Activated T-helper 1 cell treated with anti-CD3 and anti-CD28 coated beads, Interleukin-2, amount 50 U/mL, for 16 hours (primary cell): ENCODE measurements at places on chromosomes 5 and 9.

DNA sequence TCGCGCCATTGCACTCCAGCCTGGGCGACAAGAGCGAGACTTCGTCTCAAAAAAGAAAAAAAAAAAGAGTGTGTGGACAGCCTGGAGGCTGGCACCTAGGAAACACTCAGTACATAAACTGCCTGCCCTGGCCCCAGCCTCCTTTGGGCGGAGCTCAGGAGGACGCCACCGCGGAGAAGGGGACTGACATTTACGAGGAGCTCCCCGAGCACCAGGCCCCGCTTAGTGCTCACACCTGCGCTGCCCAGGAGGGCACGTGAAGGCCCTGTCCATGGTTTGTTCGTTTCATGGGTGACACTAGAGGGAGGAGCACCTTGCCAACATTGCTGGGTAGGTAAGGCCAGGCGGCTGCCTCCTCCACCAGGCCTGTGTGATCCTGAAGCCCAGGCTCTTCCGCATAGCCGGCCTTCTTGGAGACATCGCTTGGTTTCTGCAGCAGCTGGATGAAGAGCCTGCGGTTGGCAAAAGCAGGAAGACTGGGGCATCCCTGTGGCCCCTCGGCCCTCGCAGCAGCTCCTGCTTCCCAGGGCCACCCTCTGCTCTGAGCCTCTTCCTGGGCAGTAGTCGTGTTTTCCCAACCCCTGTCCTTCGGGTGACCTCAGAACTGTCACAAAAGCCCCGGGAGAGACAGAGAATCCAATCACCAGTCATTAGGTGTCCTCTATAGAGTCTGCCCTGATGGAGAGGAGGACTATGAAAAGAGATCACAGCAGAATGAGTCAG lies 26.2 kb upstream of the LAMC3 start:
- DNase-seq, result no peak

DNA sequence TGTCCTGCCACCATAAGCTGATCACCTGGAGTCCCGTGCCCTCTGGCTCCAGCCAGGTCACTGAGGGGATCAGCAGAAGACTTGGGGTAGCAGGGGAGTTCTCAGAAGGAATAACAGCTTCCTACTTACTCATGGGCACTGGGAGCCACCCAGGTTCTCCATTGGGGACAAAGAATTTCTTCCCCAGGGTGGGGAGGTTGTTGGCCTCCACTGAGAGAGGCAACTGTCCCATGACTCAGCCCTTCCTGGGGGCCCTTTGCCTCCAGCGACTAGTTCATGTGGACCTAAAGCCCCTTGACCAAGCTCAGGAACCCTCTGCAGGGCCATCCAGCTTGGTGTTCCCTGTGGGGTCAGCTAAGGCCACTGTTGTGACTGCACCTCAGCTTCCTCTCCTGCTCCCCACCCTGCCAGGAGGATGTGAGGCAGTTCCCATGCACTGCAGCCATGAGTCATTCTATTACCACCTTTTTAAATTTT lies 175.0 kb downstream of the AUH start:
- DNase-seq, result no peak

DNA sequence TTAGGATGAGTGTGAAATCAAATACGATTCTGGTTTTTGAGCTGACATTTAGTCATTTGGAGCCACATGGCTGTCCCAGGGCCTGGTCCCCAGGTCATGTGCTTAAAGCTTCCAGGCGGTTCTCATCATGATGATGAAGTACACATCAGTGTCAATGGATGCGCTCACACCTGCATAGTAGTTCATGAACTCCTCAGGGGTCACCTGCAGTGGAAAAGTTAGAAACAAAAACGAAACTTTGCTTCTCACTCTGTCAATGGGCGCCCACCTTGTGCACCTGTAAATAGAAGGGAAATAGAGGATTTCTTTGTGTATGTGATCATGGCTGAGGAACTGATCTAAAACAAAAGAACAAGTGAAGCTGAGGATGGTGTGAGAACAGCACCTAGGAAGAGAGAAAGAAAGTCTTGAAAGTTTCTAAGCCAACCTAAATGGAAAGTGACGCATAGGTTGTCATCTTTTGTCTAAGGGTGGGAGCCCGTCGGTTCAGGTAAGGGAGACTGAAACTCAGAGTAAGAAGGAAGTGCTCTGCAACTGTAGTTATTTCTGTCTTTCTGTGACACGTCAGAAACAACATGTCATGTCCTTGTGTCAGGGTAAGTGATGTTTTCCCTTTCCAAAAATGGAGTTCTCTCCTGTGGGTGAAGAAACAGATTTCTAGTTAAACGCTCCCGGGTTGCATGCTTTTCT lies 33.8 kb downstream of the CAPSL start:
- DNase-seq, result no peak

- DNase-seq, result no peak
Measured at GRCh38 chr5:1376981-1377380, 32.1 kb upstream of the CLPTM1L start.
